ENCODE measurements at places on chromosomes 12 and 14.

DNA sequence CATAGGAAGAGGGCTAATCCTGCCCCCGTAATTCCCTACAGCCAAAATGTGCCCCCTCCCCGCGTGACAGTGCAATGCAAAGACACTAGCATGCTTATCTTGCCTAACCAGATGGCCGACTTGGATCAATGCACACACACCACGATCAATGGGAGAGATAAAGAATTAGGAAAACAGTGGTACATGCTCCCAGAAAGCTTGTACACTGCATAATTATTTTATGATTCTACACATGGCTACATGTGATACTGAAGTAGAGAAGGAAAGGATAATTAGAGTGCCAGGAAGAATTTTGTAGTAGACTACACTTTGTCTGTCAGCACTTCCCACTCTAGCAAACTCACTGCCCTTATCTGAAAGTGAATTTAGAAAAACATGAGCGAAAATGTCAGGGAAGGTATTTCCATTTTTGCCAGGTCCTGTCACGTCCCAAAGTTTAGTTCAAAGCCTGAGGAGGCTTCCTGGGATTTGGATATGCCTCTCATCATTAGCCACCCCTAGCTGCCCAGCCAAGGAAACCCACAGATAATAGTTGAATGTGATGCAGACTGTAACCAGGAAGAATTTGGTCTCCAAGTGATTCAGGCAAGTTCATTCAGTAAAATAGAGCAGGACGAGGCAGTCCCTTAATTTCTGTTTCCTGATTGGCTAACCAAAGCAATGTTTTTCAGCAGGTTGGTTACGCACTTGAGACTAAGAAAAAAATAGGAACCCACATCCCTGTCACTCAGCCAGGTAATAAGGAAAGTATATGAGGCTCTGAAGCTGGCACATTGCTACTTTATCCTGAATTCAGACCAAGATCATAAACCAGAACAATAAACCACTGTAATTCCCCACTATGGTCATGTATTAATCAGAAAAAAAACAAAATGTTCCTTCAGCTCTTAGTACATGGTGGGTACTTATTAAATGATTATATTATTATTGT, 199.6 kb upstream of the OTX2 start:
- DNase-seq, result no peak

GRCh38 chr12:59737725-59738463, 142.1 kb downstream of the SLC16A7 start:
- no peak for DNase-seq

GRCh38 chr12:116878567-116879508, 2.4 kb downstream of the HRK start:
- no peak for DNase-seq

DNA sequence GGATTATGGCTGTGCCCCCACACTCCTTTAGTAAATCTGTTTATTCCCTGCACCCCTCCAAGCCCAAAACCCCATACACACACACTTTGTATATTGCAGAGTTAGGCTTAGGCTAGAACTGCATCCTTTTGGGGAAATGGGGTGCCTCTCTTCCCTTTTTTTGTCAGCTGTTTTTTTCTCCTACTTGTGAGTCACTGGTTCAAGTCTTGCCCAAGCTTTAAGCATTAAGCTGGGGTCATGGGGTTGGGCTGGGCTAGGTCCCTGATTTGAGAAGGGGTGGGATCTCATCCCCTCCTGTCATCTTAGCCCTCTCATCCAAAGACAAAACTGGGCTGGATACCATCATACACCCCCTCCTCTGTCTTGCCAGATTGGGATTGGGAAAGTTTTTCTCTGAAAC, 1.6 kb downstream of the LRP1 start:
- DNase-seq, result no peak

DNA sequence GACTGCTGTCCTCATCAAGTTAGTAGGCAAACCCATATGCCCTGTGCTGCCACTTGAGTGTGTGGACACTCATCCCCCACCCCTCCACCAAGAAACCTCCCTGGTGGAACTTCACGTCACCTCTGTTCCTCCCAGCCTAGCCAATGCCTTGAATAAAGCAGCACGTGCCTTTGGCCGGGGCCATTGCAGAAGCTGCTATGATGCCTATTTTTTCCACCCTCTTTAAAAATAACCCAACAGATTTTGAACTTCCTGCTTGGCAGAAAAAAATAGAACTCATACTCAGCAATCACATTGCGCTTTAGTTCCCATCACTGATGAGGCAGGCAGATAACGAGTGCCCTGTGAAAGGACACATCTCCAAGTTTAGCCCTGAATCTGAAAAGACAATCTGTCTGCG, 23.1 kb upstream of the PWP1 start:
- DNase-seq, result no peak

- peak; percentile 72 for DNase-seq
Observed at GRCh38 chr12:6869049-6870021, 2.0 kb downstream of the TPI1 start.
